H9 (cell line): ENCODE measurements at places on chromosomes 6 and 20.

DNA sequence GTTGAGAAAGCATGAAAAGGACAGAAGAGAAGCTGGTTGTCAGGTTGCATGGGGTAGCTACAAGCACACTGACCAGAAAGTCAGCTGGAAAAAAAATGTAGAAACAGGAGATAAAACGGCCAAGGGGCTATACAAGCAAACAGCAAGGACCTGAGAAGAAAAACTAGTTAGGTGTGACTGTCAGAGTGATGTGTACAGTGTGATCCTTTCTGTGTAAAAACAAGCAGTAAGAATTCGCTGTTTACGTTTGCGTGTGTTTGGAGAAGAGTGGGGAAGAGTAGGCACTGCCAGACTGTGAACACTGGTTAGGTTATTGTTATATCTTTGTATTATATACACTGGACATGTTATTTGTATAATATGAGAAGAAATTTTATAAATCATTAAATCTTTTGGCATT, 28.1 kb downstream of the PTPN1 start:
- DNase-seq, result no peak

DNA sequence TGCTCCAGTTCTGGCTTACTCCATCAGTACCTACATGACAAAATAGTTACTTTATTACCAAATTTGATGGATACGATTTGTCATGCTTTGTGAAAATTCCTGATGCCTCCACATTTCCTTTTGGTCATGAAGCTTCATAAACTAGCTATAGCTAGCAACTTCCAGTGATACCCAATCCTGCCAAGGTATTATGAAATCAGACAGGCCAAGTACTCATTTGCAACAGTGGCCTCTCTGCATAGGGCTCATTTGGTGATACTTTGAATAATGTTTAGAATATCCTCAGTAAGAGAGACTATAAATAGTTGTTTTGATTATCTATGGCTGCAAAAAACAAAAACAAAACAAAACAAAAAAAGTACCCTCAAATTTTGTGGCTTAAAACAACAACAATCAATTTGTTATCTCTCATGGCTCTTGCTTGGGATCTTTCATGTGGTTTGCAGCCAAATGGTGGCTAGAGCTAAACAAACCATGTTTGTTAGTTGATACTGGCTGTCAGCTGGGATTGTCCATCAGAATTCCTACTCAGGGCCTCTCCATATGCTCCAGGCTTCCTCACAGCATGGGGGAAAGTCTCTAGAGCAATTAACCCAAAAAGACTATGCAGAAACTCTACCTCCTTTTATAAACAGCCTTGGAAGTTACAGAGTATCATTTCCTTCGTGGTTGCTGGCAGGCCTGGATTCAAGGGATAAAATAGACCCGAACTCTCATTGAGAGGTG, 10.1 kb upstream of the PRL start:
- DNase-seq, result no peak

DNA sequence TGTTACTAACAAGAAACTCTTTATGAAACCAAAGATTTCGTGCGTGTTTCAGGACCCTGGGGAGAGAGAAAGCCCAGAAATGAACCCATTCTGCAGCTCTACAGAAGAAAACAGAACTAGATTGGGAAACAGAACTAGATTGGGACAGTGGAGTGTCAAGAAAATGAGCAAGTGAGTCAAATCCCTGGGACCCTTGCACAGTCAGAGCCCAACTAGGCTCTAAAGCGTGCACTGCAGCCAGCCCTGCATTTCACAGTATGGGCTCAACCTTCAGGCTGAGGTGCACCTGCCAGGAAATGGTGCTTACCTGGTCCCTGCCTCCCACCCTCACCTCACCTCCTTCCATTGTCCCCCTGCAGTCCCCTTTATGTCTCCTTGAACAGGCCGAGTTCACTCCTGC, 39.7 kb downstream of the BFSP1 start:
- DNase-seq, result peak; percentile 10

DNA sequence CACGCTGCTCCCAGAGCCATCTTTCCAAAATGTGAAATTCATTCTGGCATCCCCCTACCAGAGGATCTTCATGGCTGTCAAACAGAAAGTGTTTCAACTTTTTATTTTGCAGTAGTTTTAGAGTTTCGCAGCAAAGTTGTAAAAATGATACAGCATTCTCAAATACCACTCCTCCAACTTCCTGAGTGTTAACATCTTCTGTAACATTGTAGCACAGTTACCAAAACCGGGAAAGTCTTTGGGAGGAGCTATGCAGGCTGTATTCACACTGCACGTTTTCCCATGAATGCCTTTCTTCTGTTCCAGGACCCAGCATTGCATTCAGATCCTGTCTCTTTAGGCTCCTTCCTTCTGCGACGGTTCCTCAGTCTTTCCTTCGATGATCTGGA, 30.1 kb downstream of the CDYL start:
- no peak for DNase-seq

DNA sequence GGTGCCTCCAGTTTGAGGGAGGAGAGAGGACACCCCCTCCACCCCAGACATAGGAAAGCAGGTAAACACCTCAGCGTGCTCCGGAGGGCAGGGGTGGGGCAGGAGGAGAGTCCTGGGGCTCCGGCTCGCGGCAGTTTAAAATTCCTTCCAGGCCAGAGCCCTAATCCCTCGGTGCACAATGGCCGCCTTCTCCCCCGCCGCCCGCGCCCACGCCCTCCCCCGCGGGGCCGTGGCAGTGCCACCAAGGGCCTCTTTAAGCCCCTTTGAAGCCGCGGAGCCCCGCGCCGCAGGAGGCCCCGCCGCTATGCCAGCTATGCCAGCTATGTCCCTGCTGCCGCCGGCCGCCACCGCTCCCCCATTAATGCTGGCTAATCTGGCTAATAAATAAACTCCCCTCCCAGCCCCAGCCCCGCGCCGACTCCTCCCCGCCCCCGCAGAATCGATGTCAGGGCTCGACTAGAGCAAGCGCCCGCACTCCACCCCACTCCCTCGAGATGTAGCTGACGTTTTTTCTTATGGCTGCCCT, 125.1 kb downstream of the MRPL14 start:
- DNase-seq, result peak; percentile 85

- no peak for DNase-seq
These were observed 54.8 kb downstream of the NFATC2 start for GRCh38 chr20:51487565-51488268.
